ENCODE measurements at places on chromosomes 16 and 17.
A peak's percentile ranks its signal among the peaks of the same experiment; 100 is the strongest.

GRCh38 chr16:12145918-12146317, 169.4 kb downstream of the SNX29 start:
- no peak for DNase-seq

- peak; percentile 20 for DNase-seq
Observed at GRCh38 chr17:57697891-57698711, 47.0 kb downstream of the CCDC182 start.

- DNase-seq = no peak
Observed at GRCh38 chr17:55897301-55897700, 146.4 kb downstream of the PCTP start.

GRCh38 chr17:74389084-74389753, 21.9 kb downstream of the GPR142 start:
- DNase-seq = no peak

DNA sequence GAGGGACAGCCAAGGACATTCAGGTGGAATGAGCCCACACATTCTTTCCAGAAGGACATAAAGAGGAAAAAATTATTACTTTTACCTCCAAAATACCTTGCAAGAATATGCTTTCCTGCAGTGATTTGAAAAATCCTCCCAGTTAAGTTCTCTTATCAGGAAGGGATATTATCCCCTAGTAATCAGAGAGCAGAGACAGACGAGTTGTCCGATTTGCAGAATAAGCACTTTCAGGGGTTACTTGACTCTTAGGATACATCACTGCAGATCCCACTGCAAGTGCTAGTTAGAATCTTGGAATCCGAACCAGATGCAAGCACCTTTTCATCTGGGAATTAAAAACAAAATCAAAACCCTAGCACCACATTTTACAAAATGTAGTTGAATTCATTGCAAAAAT, 33.6 kb downstream of the FOXL1 start:
- DNase-seq = no peak

All from CD4-positive, alpha-beta T cell treated with Interleukin-2 at 100 ng/mL for 4 hours (primary cell).